Prostate gland (tissue), 2 donors: ENCODE measurements at places on chromosomes 6 and 20. TPM values are rescaled to one million over a fixed set of nuclear protein-coding genes. Genes with fewer than 3 reads are reported as not detected.

DNA sequence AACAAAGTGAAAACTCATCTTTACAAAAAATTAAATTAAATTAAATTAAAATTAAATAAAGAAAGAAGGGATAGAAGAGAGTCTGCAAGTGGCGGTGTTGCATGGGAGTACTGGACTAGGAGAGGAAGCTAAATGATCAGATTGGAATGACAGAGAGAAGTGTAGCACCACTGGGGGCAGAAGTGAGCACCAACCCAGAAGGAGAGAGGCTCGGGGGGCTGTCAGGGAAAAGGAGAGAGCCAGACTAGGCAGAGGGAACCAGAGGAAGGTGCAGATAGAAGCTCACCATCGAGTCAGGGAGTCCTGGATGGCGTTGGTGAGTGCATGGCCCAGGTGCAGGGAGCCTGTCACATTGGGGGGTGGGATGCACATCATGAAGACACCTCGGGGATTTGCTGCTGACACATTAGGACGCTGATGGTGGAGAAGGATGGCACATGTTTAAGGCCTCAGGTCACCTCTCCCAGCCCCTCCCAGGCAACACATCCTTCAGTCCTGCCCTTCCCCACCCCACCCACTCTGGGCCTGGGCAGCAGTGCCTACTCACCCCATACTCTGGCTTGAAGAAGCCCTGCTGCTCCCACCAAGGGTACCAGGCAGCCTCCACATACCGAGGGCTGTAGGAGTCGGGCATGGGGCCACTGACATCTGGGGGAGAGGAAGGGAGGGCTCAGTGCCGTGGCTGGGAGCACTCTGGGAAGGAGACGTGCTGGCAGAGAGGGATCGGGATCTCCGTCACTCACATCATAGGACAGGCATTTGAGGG lies 4.0 kb downstream of the VARS1 start:
- DNase-seq: no peak

TRDN gene
- total RNA-seq: 2.2 TPM

FAM217B gene
- 13.7 TPM for total RNA-seq

DNA sequence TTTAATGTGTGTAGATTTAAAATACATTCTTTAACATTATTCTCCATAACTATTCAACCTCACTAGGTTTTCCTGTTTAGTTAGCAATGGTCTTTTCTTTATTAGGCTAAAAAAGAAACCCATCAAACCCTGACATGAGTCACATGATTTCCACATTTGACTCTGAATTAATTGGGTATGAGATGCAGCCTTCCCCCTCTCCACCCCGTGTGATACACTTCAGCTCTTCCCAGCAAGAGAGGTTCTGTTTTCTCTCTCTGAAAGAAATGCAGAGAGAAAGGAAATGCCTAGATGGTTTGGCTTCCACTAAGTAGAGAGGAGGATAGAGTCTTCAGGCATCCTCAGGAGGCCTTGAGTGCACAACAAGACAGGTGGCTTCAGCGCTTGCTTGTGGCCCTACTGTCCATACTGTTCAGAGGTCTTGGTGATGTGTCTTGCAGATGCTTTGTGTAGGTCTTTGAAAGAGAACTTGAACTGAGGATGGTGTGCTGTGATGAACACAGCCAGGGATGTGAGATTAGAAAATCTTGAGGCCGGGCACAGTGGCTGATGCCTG lies 17.3 kb downstream of the FARS2 start:
- DNase-seq: no peak

- DNase-seq: no peak
These were observed 488.5 kb upstream of the BTBD3 start for GRCh38 chr20:11429168-11429567.

- no peak for DNase-seq
These were observed 7.1 kb downstream of the UQCC2 start for GRCh38 chr6:33704215-33705066.

ANKRD66 gene
- not detected for total RNA-seq

- no peak for DNase-seq
These were observed 131.9 kb downstream of the MAP3K7 start for GRCh38 chr6:90454836-90455427.

DNA sequence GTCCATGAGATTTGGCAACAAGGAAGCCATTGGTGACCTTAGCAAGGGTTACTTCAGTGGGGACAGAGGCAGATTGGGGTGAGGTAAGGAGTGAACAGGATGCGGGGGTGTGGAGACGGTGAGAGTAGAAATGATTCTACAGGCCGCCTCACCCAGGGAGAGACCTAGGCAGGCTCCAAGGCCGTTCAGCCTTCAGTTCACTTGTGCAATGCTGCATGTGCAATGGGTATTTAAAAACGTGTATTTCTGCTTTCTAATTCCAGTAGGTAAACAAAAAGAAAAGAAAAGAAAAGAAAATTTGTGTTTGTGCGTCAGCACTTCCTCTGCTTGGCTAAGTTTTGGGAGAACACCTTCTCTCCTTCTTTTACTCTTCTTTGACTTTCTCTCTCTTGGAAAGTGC lies 56.8 kb downstream of the BANF2 start:
- no peak for DNase-seq

- DNase-seq: no peak
These were observed 235.8 kb downstream of the PHACTR1 start for GRCh38 chr6:12952318-12952717.

DNA sequence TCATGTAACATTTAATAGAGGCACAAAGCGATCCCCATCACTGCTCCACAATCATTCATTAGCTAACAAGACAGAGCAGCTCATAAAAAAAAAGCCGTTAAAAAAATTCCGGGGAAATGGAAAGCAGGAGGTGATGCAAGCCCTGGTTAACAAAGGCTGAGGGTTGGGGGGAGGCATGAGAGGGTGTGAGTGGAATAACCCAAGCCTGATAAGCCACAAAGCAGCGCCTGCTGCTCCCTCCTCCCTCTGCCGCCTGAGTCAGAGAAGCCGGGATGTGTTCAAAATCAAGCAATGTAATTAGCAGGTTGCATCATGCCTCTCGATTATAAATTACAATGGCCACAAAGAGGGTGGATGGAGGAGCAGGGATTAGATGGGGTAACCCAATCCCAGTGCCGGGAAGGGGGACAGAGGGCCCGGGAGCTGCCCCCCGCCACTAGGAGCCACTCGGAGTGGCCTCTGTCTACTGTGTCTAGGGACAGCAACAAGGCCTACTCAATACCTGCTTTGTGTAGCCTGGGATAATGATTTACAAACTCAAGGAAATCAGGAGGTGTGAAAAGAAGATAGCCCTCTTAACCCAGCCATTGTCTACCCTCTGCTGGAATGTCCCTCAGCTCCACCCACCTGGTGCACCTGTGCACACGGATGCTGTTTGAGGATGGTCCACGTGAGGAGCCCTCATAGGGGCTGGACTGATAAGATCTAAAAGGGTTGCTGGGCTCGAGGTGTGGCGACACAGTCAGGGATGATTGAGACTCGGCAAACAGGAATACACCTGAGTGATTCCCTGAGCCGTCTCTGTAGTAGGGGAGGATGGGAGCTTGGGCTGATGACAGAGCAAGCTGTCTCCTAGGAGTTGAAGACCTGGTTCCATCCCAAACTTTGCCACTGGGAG lies 156.9 kb downstream of the VEGFA start:
- DNase-seq: no peak

EYA4 gene
- 7.3 TPM for total RNA-seq

- DNase-seq: no peak
These were observed 296.7 kb downstream of the CDH26 start for GRCh38 chr20:60254901-60255411.

DNA sequence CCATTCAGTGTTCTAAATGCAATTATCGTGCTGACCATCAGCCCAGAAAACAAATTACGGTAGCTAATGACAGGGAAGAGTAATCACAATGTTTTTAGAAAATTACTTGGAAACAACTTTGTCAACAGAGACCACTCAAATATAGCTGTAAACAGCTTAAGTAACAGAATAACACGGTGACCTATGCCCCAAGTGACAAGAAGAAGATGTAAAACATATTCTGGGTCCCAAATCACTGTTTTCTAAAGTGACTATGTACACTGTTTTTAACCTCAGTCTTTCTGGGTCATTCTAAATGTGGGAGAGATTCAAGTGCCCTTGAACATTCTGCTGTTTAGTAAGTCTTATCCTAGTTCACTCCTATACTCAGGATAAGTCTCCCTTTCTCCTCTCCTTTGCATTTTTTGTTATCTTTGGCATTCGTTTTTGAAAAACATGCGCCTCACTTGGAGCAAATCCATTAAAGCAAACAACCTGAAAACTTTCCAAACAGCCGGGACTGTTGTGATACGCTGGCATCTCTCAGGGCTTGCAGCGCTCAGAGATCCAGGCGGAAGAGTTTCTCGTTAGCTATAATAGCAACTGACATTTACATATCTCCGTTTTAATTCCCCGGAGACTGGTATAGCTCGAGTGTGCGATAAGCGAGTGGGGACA lies 114.5 kb upstream of the SOX4 start:
- DNase-seq: peak; percentile 30

- DNase-seq: no peak
These were observed 118.7 kb upstream of the HMGN3 start for GRCh38 chr6:79353226-79353625.

- DNase-seq: no peak
These were observed 1274.9 kb upstream of the GJE1 start for GRCh38 chr6:140857739-140858380.

DNA sequence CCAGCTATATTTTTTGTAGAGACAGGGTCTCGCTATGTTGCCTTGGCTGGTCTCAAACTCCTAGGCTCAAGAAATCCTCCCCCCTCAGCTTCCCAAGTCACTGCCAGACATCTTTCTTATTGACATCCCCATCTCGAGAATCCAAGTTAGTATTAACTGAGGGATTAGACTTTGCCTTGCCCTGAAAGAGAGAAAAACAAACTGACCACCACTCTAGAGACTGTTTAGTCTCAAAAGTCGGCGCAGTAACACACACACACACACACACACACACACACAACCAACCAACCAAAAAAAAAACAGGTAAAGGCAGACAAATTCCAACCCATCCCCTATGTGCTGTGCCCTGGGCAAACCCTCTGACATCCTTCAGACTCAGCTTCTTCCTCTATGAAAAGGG lies 27.2 kb upstream of the PNPLA1 start:
- no peak for DNase-seq

GRCh38 chr6:154937306-154938220 lies 57.6 kb upstream of the TIAM2 start:
- no peak for DNase-seq

DNA sequence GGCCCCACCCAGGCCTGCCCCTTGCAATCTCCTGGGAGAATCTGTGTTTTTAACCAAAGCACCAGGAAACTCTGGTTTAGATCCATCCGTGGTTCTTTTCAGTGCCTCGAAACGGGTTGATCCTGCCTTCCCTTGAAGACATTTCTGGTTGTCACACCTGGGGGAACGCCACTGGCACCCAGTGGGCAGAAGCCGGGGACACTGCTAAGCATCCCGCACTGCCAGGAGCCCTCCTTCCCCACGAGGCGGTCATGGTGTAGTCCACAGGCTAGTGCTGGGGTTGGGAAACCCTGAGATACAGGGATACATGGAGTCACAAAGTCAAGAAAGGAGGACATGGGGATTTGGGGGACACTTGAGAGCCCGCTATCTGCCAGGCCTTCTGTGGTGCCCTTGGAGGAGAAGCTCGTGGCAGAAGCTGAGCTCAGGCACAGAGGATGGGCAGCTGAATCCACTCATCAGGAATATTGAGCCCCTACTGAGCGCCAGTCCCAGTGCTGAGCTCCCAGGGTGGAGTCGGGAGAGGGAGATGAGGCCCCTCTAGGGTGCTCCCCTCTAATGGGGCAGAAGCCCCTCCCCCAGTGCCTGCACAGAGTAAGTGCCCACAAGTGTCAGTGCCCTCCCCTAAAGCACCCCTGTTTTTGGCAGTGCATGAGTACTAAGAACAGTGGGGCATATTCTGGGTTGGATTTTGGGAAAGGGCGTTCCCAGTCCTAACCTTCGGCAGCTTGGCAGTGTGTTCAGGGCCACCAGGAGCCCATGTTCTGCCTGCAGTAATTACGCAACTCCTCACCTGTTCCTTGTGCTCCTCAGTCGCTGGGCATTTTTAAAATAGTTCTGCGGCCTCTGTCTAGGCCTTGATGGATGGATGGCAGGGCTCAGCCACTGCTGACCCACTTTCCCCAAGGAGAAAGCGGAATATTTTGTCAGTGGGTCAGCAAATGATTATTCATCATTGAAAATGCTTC lies 25.6 kb upstream of the PHACTR3 start:
- no peak for DNase-seq

LAMA4 gene
- total RNA-seq: 48.3 TPM

- no peak for DNase-seq
These were observed 24.4 kb upstream of the EDN1 start for GRCh38 chr6:12265791-12266190.

- no peak for DNase-seq
These were observed 1359.4 kb upstream of the GJE1 start for GRCh38 chr6:140773276-140773675.

GRCh38 chr6:135423649-135424128 lies 73.9 kb downstream of the AHI1 start:
- DNase-seq: no peak

GSTA2 gene
- not detected for total RNA-seq

BLCAP gene
- 93.0 TPM for total RNA-seq

- peak; percentile 76 for DNase-seq
These were observed 15.4 kb upstream of the STMND1 start for GRCh38 chr6:17086469-17086868.

AVP gene
- 3.1 TPM for total RNA-seq

DNA sequence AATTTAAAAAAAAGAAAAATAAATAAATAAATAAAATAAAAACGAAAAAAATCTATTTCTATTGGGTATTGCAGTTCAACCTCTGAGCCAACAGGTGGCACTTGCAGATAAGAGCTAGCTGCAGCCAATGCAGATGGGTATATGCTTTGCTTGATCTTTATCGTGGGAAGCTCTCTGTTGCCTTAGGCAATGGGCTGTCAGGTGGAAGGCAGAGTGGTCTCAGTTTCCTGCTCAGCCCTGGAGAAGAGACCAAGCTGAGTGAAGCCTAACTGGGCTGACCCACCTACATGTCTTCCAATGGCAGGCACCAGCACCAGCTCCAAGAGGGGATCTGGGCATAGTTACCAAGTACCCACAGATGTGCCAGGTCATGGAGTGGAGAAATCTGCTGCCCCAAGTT lies 95.0 kb downstream of the AK9 start:
- no peak for DNase-seq

DNA sequence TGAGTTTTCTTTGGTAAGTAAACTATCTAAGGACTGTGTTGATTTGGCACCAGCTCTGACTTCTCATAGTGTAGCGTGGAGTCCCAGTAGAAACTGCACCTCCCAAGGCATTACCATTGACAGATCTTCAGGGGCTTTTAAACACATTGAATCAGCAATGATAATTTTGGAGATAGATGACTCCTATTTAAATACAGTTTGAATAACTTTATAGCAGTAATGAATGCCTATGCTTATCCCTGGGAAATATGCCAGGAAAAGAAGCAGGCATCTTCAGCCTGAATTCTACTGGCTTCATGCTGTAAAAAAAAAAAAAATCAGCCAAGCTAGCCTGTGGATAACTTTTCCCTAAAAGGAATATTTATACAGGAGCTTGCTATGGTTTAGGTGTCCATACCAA lies 895.9 kb downstream of the EYS start:
- no peak for DNase-seq

DNA sequence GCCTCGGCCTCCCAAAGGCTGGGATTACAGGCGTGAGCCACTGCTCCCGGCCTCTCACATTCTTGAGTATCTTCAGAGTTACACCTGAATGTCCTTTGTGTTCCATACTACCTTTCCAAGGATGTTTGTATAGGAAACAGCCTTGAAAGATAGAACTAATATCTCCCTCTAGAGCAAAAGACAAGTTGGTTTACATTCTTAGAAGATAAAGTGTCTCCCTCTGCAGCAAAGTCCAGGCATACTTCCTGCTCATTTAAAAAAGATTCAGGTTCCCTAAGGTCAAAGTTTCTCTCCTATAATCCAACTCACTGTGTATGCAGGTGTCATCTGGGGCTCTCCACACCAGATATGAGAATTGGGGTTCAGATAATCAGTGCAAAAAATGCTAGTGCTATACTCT lies 224.4 kb downstream of the TPBG start:
- DNase-seq: no peak
